ENCODE measurements at places on chromosomes 5 and 9.
A peak's percentile ranks its signal among the peaks of the same experiment; 100 is the strongest.

DNA sequence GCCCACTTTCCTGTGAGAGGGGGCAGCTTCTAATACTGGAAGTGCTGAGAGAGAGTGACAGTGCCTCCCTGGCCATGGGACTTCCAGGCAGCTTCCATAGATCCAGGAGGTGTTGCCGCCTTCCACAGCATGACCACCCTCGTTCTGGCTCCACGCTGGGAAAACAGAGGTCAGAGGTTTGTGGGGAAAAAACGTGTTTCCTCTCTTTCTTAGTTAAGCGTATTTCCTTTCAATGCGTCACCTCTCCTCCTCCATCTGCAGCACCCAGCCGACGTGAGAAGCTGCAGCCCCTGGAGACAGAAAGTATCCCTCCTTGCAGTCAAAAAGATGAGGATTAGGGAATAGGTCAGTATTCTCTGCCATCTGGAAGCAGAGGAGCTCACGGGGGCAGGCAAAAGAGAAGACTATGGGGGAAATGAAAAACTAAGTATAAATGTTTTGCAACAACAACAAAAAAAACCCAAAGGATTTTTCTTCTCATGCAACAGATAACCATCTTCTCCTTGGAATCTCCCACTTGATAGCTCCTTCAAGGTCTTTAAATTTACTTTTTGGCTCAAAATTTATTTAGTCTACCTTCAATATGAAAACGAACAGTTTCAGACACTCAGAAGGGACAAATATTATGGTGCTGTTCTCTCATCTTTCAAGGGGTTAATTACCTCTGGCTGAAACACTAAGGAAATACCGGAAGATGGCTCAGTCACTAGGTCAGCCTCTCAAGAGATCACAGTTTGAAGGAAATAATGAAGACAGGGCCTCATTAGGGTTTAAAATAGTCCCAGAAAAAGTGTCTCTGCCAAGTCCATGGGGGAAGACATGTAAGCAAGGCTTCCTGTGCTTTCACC, 38.0 kb downstream of the MTMR12 start:
- DNase-seq, result peak; percentile 35

DNA sequence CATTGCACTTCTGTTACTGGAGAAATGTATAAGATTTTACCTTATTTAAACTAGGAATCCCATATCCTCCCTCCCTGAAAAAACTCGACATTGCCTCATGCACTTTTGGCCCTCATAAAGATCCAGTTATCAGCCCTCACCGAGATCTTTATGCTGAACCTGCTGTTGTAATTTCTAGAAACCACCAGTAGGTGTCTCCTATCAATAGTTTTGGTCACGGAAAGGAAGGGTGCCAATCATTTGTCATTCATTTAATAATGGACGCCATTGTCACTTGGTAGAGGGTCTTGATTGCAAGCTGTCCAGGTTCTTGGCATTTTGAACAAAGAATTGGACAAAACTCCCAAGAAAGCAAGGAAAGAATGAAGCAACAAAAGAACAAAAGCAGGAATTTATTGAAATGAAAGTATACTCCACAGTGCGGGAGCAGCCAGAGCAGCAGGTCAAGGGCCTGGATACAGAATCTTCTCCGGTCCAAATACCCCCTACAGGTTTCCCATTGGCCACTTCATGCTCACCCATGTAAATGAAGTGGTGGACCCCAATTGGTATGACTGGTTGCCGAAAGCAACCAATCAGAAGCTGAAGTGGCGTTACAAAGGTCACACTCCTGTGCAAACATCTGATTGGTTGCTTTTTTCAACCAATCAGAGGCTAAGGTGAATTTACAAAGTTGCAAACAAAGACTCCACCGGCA, 524.3 kb downstream of the PSAT1 start:
- peak; percentile 49 for DNase-seq

DNA sequence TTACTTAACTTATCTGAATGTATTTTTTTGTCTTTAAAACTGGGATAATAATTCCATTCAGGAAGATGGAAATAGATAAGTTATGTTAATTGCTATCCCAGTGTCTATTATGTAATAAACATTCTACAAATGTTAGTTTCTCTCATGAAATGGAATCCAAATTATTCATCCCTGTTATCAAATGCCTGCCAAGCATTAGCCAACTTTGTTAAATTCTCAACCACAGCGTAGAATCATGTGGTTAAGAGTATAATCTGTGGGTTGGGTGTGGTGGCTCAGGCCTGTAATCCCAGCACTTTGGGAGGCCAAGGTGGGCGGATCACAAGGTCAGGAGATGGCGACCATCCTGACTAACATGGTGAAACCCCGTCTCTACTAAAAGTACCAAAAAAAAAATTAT, 912.9 kb upstream of the SEMA6A start:
- DNase-seq, result no peak

- DNase-seq, result no peak
These were observed 85.7 kb upstream of the TNFAIP8 start for GRCh38 chr5:119270121-119270565.

DNA sequence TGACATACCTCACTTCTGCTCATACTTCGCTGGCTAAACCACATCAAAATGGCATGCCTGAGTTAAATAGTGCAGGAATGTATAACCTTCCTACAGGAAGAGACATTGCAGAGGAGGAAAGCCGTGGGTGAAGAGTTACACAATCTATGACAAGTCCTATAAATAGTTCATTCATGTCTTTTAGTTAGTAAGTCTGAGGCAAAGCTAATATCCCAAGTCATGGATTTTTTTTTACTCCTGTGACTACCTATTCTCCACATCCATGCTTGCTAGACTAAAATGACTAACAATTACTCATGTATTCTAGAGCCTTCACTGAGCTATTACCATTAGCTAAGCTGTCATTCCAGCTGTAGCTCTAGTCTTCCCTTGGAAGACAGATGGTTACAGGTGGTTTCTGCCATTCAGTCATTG, 391.3 kb downstream of the NR2F1-AS1 start:
- DNase-seq, result no peak

DNA sequence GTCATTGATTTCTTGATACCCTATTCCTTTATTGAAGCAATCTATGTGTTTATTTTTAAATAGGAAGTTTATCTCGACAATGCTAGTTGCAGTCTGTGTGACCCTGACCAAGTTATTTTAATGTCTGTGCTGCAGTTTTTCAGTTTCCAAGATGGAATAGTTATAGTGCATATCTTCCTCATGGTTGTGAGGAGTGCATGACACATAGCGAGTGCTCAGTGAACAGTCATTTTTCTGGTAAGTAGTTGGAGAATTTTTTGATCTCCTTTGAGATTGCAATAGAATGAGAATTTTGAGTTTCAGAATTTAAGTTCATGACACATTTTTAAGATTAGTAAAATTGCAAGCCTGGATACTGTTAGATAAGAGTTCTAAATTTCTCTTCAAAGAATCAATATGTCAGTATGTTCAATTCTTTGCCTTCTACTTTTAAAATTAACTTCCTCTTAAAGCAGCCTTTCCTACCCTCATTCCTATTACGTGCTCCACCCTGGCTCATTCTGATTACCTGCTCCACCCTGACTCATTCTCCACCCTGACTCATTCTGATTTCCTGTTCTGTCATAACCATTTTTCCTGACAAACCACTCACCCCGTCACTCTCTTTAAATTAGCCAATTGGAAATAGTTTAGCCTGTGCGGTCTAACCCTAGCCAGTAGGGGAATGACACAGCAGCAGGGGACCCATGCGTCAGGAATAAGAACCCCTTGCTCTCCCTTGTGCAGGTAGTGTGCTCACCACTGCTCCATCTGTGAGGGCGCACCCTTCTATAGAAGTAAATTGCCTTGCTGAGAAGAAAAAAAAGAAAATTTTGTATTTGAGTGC, 30.7 kb downstream of the SPIN1 start:
- peak; percentile 62 for DNase-seq

GRCh38 chr5:127666043-127666716, 17.3 kb downstream of the CTXN3 start:
- no peak for DNase-seq

DNA sequence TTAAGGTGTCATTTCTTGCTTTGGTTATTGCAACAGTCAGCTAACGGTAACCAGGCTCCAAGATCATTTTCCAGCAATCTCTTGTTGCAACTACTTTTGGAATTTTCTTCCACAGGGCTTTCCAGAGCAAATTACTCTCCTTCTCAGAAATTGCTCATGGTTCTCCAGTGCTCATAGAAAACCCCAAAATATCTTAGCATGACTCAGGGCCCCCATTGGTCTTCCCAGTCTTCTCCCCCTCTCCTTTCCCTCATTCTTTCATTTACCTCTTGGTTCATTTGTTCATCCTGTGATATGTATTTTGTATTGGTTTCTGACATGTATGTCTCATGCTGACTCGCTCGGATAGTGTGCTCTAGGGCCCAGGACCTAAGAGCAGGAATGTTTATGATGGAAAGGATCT, 35.6 kb downstream of the WWC1 start:
- DNase-seq, result no peak

GRCh38 chr9:76620996-76621395, 143.2 kb upstream of the PCA3 start:
- DNase-seq, result no peak

DNA sequence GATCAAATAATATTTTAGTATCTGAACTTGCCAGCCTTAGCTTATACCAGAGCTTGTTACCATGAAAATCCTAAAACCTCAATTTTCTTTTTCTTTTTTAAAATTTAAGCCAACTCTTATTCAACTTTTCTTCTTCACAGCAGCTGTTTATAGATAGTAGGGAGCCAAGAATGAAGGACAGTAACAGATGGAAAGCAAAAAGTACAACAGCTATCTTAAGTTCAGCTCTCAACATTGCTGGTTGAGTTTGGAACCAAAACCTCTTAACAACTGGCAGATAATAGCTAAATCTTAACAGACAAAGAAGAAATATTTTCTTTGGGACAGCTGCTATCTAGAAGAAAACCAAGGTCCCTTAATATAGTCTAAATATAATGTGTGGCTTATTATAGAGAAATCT, 74.7 kb downstream of the PJA2 start:
- DNase-seq, result no peak

GRCh38 chr9:136008693-136008997, 47.5 kb upstream of the UBAC1 start:
- no peak for DNase-seq

DNA sequence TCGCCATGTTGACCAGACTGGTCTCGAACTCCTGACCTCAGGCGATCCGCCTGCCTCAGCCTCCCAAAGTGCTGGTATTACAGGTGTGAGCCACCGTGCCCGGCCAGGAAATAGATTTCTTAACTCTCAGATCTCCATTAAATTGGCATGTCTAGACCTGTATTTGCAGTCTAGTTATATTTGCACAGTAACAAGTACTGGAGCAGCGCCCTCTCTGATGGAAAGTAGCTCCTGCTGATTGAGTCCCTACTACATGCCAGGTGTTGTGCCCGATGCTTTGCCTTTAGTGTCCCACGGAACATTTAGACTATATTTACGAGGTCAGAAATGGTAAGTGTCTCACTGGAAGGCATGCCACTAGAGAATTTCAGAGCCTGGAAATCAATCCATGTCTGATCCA, 15.8 kb upstream of the TMED9 start:
- DNase-seq, result no peak
